Activated CD4-positive, alpha-beta memory T cell treated with anti-CD3 and anti-CD28 coated beads for 36 hours (primary cell): ENCODE measurements at places on chromosomes 3 and 15. TPM values are rescaled to one million over a fixed set of nuclear protein-coding genes. Genes with fewer than 3 reads are reported as not detected.

GRCh38 chr3:12854565-12854964 lies 13.2 kb upstream of the RPL32 start:
- no peak for DNase-seq

DNA sequence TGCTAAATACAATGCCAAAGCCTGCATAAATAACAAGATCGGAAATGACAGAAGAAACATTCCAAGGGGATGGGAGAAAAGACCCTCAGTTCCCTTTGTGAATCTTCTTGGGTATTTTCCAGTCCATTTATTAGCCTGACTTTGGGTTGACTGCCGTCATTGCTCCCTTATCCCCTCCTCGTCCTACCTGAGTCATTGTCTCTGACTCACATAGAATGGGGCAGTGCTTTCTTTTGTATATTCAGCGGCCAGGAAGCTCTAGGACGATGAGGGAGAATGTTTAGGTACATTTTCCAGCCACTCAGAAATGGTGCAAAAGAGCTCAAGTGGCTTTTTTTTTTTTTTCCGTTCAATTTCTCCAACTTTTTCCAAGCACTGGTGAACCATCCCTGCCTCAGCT lies 71.6 kb downstream of the KAT2B start:
- DNase-seq = no peak

DNA sequence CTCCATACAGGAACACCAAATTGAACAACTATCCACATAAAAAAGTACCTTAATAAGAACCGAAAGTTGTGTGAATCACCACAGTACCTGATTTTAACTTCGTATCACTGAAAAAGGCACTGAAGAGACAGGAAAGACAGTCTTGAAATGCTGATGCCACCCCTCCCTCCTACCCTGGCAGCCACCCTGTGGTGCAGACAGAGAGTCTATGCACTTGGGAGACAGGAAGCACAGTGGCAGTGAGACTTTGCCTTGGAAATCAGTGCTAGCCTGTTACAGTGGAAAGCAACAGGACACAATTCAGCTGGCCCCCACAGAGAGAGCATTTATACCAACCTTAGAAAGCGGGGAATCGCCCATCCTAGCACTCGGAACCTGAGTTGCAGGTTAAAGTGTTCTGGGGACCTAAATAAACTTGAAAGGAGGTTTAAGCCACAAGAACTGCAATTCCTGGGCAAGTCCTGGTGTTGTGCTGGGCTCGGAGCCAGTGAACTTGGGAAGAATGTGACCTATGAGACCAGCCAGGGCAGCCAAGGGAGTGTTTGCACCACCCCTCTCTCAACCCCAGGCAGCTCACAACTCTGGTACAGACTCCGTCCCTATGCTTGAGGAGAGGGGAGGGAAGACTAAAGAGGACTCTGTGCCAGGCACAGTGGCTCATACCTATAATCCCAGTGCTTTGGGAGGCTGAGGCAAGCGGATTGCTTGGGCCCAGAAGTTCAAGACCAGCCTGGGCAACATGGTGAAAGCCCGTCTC lies 240.1 kb downstream of the ISL2 start:
- peak; percentile 35 for DNase-seq

- no peak for DNase-seq
Measured at GRCh38 chr3:185479373-185479945, 19.4 kb downstream of the TMEM41A start.

AHSG gene
- not detected for total RNA-seq

GRCh38 chr3:126926684-126927400 lies 56.1 kb upstream of the PLXNA1 start:
- DNase-seq = no peak
